Astrocyte of the cerebellum (primary cell): ENCODE measurements at places on chromosomes 7 and 10.

DNA sequence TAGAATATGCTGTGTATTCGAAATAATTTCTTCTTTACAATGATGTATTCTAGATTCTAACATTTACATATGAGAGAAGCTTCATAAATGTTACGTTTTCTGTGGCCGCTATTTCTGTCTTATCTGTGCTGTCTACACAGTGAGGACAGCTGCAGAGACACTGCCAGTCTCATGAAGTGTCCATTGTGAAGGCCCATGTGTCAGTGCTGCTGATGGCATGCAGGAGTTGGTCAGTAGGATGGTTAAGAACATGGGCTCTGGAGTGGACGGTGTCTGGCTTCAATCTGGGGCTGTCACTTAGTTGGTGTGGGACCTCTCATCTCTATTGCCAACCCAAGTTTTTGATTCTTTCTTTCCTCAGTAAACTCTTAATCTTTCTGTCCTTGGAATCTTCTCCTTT is 137.3 kb downstream of the SDK1 start:
- no peak for DNase-seq

DNA sequence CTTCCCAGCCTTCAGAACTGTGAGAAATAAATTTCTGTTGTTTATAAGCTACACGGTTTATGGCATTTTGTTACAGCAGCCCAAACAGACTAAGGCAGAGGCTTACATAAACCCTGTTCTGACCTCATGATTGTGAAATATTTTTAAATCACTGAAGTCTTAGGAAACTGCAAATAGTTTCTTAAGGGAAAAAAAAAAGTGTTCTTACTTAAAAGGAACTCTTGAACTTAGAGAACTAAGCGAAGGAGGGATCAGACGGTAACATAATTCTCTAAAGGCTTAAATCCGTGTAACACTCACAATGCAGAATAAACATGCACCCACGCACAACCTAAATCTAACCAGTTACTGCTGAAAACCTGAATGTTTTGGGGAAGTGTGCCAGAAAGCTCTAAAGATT is 749.1 kb upstream of the LRRTM3 start:
- no peak for DNase-seq

DNA sequence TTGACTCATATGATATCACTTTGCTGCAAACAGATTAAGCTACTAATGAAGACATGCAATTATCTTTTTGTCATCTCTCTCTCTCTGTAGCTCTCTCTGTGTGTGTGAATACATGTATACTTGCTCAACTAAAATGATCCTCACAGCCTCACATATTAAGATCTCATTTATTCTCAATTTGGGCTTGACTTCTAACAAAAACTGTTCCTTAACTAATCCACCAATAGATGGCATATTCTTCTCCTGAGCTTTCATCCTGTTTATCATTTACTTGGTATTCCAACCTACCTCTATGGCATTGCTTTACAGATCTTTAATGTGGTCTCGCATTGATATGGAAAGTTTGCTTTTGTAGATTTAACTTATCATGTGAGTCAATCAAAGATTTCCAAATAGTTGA is 540.4 kb downstream of the CNTNAP2 start:
- no peak for DNase-seq

- no peak for DNase-seq
Measured at GRCh38 chr7:29087840-29088170, 58.5 kb downstream of the CPVL start.

GRCh38 chr10:104098358-104098925 is 12.8 kb upstream of the COL17A1 start:
- no peak for DNase-seq

GRCh38 chr10:30823651-30824050 is 194.1 kb upstream of the LYZL2 start:
- no peak for DNase-seq

GRCh38 chr10:113359655-113360054 is 193.2 kb upstream of the HABP2 start:
- no peak for DNase-seq

GRCh38 chr10:3750854-3751253 is 34.2 kb downstream of the KLF6 start:
- DNase-seq: no peak

DNA sequence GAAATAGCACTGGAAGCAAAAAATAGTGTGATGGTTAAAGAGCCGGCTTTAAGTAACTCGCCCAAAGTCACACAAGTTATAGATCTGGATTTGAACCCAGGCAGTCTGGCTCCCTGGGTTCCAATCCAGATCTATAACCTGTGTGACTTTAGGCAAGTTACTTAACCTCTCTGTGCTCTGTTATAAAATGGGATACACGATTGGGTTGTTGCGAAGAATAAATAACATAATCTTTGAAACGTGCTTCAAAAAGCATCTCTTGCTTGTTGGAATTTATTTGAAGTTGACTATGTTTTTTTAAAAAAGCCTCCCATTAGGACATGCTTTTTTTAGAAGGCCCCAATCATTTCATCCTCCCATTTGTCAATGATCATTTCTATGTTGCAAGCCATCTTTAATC is 3.5 kb upstream of the LCOR start:
- no peak for DNase-seq

DNA sequence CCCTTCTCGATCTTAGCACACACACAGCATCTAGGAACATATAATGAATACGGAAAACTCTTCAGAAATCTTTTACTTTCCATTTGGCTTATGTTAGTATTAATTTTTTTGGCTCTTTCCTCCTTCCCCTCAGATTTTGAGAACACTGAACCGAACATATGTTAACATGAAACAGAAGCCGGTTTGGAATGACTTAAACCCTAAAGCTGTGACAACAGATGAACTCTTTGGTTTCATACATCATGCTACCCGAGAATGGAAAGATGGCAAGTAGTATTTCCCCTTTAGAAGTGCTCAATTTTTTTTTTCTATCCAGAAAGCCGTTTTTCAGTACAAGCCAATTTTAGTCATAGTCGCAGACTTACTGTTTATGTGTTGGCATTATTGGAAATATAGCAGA is 164.7 kb downstream of the DNAH11 start:
- DNase-seq: no peak

GRCh38 chr7:138478499-138478908 is 18.4 kb downstream of the TRIM24 start:
- DNase-seq: no peak

- no peak for DNase-seq
Measured at GRCh38 chr10:121566755-121567154, 31.5 kb downstream of the FGFR2 start.

GRCh38 chr7:15308821-15309220 is 253.0 kb downstream of the AGMO start:
- DNase-seq: no peak

GRCh38 chr7:78636727-78637126 is 816.7 kb downstream of the MAGI2 start:
- DNase-seq: no peak

GRCh38 chr10:429696-430095 is 259.8 kb downstream of the DIP2C start:
- no peak for DNase-seq

GRCh38 chr7:12705878-12706277 is 18.4 kb downstream of the ARL4A start:
- no peak for DNase-seq

DNA sequence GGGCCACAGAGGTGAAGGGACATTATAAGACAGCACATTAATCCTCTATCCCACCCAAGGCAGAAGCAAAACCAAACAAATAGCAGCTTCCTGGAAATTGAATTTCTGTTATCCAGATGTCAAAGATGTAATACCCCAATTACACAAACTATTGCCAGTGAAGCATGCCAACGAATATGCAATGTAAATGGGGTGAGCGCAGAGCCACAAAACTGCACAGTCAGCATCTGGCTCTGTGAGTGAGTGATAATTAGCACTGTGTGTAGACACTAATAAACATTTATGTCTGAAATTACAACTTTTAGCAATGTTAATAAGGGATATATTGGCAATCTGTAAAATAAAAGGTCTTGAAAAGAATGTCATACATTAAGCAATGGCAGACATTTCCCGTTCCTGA is 3.2 kb downstream of the BEND7 start:
- DNase-seq: no peak

- DNase-seq: no peak
Measured at GRCh38 chr10:86775056-86775869, 18.8 kb downstream of the BMPR1A start.

- no peak for DNase-seq
Measured at GRCh38 chr10:16199216-16199615, 237.6 kb upstream of the PTER start.
